Activated CD8-positive, alpha-beta memory T cell treated with anti-CD3 and anti-CD28 coated beads, Interleukin-2, amount 10 ng/mL, durations not matched to agents 7 days and 5 days (primary cell): ENCODE measurements at places on chromosomes 13 and 19. TPM values are rescaled to one million over a fixed set of nuclear protein-coding genes. Genes with fewer than 3 reads are reported as not detected.

IRGC gene
- not detected for total RNA-seq

ZNF566 gene
- total RNA-seq, result 7.5 TPM

LCP1 gene
- 923 TPM for total RNA-seq

CRTC1 gene
- 5.9 TPM for total RNA-seq

PCDH20 gene
- total RNA-seq, result not detected

PLIN4 gene
- not detected for total RNA-seq

APOC4 gene
- not detected for total RNA-seq

INSR gene
- 0.63 TPM for total RNA-seq

FLT1 gene
- total RNA-seq, result 1.4 TPM

RNU6-9 gene
- not detected for total RNA-seq
